ENCODE measurements at places on chromosomes 1 and 21.

DNA sequence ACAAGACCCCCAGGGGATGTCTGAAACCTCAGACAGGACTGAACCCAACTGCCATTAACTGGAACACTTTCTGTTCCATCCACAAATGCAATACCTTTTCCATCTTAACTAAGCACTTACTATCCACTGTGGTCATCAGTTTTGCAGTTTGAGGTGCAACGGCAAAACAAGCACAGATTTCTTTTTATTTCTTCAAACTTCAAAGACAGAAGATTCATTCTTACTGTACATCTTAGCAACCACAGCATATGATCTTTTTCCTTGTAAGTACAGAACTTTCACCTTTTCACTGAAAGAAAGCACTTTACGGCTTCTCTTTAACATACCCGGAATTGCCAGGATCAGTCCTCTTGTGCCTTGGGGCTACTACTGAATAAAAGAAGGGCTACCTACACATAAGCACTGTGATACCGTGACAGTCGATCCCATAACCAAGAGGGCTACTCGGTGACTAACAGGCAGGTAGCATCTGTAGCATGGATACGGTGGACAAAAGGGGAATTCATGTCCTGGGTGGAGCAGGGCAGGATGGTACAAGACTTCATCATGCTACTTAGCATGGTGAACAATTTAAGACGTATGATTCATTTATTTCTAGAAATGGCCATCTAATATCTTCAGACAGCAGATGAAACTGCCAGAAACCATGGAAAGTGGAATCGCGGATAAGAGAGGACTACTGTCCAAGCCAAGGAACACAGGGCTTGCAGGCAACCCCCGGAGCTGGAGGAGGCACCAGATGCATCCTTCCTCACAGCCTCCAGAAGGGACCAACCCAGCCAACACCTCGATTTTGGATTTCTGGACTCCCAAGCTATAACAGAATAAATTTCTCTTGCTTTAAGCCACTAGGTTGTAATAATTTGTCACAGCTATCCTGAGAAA is 18.4 kb downstream of the ERG start:
- DNase-seq, result no peak

GRCh38 chr1:38608202-38608864 is 251.2 kb downstream of the RRAGC start:
- DNase-seq, result peak; percentile 12

DNA sequence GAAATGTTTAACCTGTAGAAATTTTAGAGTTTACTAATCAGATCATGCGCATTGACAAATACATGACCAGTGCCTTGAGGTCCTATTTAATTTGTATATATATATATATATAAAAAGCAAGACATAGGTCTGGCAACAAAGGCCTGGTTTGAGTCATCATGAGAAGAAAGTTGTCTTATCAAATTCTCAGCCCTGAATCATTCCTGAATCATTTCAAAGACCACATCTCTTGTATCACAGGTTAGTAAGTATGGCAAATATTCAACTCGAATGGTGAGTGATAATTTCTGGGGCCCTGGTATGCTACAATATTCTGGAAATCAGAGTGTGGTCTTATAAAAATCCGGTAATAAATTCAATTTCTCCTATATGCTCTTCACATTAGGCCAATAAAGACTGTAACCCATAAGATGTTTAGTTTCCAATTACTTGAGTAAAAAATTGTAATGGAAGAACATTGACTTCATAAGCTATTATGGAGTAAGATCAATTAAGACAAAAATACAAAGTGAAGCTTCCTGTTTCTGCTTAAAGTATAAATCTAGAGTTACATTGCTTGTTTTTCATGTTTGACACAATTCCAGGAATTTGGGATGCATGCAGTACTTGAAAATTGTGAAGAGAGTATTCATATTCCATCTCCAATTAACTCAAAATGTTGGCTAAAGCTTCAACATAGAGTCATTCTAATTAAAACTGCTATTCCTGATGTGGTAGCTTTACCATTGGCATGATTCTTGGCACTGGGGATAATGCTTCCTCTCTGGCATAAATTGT is 309.4 kb downstream of the BRINP3 start:
- DNase-seq, result no peak

DNA sequence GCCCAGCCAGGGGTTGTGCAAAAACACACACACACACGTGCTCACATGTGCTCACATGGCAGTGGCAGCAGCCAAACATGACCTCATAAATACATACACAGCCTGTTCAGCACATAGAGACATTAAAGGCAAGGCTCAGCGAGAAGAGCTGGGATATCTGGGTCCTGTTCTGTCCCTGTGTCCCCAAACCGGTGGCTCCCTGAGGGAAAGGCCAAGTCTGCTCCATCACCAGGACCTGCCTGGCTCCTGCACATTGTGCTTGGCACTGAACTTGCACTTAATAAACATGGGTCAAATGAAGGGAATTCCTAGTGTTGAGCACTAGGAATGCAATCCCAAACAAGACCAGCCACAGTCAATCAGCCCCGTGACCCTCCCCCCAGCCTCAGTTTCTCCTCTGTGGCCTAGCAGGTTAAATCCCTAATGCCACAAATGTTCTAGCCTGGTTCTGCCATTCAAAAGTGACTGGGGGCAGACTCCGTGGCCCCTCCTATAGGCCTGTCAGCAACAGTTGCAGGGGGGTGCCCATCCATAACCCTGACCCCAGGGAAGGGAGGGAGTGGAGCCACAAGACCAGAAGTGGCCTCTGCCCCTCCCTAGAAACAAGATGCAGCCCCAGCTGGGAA is 160.9 kb upstream of the VAMP3 start:
- DNase-seq, result no peak

DNA sequence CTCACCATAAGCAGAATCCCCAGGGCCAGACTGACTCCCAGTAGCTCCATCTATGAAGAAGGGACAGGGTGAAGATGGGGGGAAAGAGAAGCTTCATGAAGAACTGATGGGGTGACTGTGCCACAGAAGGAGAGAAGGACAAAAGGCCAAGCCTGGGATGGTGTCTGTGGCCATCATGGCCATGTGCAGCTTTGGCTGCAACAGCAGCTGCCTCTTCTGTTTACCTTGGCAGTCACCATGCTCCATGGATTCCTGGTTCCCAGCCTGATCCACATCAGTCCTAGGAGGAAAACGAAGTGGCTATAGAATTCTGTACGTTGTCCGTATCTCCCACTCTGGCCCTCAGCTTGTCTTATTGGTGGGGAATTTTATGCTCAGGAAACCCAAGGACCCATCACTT is 12.0 kb downstream of the SEMA6C start:
- no peak for DNase-seq

- DNase-seq, result peak; percentile 27
Observed at GRCh38 chr1:62082456-62083363, 111.9 kb upstream of the L1TD1 start.
